CD4-positive, alpha-beta T cell treated with Interleukin-1 beta for 1 hour (primary cell): ENCODE measurements at places on chromosomes 7 and 10.

- no peak for DNase-seq
Measured at GRCh38 chr7:39313974-39314373, 252.2 kb upstream of the YAE1 start.

DNA sequence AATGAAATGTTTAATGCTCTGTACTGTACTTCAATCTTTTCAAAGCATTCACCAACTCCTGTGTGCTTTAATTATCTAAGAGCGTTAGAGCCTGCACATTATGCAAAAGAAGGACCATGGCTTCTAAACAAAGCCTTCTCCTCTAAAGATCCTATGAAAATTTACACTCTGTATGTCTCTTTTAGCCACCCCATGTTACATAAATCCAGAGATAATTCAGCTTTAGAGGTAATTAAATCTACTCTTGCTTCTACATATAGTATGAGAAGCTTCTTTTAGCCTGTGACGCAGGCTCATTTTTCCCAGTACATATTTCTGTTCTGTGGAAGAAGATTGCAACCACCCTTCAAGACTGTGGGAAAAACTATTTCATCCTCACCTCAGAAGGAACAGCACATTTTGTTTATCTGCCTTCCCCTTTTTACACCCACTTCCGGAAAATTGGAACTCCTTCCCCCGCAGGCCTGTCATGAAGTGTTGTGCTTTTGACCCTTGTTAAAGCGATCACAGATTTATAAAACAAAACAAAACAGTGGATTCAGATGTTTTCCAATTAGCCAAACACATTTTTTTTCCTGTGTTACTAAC lies 8.1 kb upstream of the TAS2R16 start:
- no peak for DNase-seq

- no peak for DNase-seq
Measured at GRCh38 chr7:150972023-150972468, 6.1 kb downstream of the KCNH2 start.

DNA sequence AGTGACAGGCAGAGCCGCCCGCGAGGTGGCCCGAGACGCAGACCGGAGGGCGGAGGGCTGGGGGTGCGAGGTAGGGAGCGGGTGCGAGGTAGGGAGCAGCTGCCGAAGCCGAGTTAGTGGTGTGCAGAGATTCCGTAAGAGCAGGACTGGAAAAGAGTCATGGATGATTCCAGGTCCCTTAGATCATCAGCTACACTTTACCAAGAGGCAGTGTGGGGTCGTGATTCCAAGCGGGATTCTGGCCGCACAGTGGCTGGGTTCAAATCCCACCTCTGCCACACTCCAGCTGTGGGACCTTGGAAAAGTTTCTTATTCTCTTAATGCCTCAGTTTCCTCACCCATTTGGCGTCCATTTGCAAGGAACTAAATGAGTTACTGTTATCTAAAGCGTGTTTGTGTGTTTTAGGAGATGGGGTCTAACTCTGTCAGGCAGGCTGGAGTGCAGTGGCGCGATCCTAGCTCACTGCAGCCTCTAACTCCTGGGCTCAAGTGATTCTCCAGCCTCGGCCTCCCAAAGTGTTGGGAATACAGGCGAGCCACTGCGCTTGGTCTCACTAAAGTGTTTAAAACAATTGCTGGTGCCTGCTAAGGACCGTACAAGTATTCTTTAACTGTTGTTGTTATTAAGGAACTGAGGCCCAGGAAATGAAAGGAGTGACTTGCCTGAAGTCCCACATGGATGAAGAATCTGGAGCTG lies 1.1 kb downstream of the NDUFB2 start:
- no peak for DNase-seq

DNA sequence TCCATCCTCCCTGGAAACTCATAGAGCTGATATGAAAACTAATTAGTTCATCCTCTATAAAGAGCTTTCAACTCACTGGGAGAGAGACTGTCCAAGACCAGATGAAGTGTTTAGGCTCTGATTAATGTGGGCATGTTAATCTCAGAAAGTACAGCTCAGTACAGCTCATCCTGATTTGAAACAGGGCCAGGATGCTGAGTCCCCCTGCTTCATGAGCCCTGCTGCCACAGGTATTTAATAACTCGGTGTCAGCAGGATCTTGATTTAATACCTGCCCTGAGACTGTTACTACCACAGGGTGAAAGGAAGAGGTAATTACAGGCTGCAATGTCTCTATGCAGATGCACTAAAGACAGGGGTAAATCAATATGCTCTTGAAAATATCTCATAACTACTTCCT lies 10.8 kb downstream of the LMOD2 start:
- DNase-seq: no peak

DNA sequence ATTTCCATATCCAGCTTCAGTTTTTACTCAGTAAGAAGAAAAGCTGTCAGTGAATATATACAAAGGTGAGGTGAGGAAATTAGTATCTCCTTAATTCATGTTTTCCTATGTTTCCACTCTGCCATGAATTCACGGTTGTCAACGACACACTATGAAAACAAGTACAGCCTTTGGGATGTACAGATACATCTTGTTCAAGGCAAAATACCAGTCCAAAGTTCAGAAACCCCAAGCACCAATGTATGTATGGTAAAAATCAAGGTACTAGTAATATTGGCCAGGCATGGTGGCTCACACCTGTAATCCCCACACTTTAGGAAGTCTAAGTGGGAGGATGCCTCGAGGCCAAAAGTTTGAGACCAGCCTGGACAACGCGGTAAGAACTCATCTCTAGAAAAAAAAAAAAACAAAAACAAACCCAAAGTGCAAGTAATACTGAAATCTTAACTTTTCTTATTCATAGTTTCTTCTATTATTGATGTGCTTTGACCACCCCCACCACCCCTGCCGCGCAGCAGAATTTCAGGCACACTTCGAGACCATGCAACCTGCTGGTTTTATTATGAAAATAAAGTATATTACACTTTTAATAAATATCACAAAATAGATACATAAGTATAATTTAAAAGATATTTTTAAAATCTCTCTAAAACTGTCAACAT lies 3.5 kb downstream of the ESYT2 start:
- DNase-seq: no peak
